GM04504 (cell line): ENCODE measurements at places on chromosomes 6 and 20.
A peak's percentile ranks its signal among the peaks of the same experiment; 100 is the strongest.

- no peak for DNase-seq
Observed at GRCh38 chr6:16527691-16528090, 233.6 kb downstream of the ATXN1 start.

DNA sequence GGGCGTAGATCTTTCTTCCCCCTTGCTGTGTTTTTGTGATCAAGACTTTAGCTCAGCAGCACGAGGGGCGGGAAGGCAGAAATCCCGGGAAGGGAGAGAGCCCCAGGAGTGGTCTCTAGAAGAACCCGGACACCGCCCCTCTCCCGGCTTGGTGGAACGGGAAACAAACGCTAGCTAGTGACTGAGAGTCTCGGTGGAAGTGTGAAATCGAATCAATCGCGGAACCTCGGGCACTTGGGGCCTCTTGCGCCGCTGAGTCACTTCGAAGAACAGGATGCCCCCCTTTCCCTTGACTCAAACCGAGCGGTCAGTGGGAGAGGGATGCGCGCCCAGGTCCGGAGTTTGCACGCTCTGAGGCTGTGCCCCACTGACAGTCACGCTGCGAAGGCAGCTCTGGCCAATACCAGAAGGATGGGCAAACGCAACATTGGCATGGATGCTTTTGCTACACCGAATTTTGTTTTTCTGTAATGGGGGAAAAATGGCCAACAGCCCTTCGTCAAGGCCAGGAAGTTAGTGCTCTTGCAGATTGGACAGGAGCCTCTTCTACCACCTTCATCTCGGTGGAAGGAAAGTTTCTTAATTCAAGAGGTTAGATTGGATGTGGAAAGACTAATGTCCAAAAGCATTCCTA lies 1.6 kb upstream of the OLIG3 start:
- DNase-seq, result no peak

DNA sequence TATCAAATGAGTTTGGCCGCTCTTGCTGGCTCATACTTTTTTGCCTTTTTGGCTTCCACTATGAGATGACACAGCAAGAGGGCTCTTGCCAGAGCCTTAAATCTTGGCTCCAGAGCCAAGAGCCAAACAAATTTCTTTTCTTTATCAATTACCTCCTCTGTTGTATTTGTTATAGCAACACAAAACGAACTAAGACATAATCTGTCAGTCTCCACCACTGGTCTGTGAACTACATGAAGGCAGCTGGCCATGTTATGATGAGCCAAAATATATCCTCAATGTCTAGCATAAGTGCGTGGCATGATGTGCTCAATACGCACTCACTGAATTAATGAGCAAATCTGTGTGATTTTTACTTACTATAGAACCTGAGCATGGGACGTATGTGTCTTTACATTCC lies 220.0 kb upstream of the ZNF217 start:
- no peak for DNase-seq

DNA sequence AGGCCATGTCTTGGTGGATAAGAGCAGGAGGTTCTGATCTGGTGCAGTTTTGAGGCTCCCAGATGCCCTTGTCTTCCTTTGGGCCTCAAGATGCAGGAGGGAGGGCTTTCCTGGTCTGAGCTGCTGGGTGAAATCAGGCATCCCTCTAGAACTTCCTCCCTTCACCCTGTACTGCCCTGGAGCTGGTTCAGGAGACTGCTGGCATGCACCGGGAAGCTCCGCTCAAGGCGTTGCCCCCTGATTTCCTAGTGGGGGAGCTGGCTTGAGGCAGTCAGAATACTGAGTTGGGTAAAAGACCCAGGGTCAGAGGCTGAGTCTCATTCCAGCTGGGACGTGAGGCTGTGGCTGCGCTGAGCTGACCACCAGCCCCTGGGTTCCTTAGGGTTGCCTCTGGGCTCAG lies 12.0 kb downstream of the PHACTR3 start:
- no peak for DNase-seq

DNA sequence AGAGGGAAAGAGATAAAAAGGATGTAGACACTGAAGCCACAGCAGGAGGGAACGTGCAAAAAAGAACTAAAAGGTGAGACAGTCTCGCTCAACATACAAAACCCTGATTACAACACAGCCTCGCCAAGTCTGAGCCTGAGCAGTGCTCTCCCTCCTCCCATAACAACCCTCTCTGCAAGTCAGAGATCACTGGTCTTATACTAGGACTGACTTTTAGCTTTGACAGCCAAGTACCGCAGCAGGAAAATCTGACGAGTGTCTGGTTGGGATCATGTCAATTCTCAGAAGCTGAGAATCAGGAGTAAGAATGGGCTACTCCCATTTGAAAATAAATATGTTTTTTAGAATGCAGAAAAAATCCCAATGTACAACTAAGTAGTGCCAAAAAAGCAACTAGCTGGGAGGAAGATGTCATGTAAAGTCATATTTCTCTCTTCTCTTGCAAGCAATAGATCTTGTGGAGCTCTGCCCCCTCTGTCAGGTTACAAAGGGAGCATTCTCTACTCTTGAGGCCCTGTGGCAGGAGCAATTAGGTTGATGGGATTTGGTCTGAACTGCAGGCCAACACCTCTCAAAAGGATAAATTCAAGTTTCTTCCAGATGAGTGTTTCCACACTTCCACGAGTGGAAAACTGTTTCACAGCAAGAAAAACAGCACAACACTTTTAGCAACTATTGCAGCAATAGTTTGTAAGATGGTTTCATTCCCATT lies 118.9 kb upstream of the COL21A1 start:
- no peak for DNase-seq

DNA sequence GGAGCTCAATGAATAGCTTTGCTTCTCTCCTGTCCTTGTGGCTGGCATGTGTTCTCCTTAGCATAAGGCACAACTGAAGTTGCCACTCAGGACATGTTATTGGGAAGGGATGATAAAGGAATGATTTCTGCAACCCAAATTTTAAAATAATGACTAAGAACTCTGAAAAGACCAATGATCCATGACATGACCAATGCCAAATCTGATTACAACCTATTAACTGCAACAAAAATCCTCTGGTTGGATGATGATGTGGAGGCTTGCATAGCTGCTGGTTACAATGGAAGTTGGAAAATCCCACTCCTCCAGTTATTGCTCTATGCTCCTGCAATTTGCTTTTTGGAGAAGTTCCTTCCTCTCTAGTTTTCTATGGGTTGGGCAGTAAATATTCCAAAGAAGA lies 63.4 kb upstream of the FBXL4 start:
- no peak for DNase-seq

DNA sequence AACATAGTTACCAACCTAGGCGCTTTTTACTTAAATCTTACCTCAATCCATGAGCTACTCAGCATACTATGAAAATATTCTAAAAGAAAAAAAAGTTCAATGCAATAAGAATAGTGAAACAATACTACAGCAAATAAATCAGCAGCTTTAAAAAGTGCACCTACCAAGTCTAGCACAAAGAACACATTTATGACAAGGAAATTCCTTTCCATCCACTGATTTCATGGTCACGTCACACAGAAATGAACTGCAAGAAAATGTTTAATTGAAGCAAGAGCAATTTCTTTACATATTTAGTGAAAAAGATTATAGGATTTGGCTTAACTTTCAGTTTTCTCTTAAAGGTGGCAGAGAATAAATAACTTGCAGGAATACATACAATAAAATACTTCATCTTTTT lies 36.2 kb downstream of the IBTK start:
- no peak for DNase-seq

DNA sequence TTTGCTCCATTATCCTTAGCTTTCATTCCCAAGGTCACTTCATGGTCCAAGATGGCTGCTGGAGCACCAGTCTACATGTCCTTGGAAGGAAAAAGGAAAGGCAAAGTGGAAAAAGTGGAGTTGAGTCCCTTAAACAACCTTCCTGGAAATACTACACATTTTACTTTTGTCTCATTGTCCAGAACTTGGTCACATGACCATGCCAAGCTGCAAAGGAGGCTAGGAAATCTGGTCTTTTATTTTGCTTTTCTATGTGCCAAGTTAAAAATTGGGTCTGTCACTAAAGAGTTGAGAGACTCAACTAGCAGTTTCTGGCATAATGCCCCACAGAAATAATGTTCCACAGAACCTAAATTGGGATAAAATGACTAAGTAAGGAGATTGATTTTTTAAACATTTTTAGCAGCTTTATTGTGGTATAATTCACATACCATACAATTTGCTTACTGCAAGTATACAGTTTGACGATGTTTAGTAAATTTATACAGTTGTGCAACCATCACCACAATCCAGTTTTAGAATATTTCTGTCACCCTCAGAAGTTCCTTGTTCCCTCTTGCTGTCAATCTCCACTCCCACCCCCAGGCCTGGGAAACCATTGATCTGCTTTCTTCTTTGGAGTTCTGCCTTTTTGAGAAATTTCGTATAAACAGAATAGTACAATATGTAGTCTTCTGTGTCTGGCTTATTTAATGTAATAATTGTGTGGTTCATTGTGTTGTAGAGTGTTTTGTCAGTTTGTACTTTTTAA lies 5.6 kb upstream of the CHD6 start:
- no peak for DNase-seq

GRCh38 chr20:40134176-40134575 lies 554.9 kb downstream of the MAFB start:
- no peak for DNase-seq

- DNase-seq, result no peak
Observed at GRCh38 chr20:36126836-36127527, 27.6 kb upstream of the EPB41L1 start.

- no peak for DNase-seq
Observed at GRCh38 chr20:6811262-6812035, 44.0 kb downstream of the BMP2 start.

GRCh38 chr6:152598901-152599537 lies 38.1 kb downstream of the SYNE1 start:
- DNase-seq, result no peak

DNA sequence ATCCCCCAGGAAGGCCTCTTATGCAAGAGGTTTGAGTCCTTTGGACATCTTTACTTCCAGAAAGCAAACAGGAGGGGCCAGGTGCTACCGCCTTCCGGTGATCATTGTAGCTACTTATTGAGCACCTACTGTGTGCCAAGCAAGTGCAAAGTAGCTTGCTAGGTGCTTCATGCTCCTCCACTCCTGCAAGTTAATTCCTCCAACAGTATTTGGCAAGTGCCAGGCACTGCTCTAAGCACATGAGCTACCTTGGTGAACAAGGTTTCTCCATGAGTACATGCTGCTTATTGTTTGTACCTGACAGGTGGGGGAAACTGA lies 2.3 kb downstream of the CPNE5 start:
- DNase-seq, result no peak

GRCh38 chr20:11716239-11716944 lies 201.3 kb upstream of the BTBD3 start:
- DNase-seq, result peak; percentile 76

- peak; percentile 92 for DNase-seq
Observed at GRCh38 chr6:112044856-112045255, 9.0 kb upstream of the CCN6 start.

- DNase-seq, result no peak
Observed at GRCh38 chr6:169367507-169367906, 113.9 kb upstream of the THBS2 start.

DNA sequence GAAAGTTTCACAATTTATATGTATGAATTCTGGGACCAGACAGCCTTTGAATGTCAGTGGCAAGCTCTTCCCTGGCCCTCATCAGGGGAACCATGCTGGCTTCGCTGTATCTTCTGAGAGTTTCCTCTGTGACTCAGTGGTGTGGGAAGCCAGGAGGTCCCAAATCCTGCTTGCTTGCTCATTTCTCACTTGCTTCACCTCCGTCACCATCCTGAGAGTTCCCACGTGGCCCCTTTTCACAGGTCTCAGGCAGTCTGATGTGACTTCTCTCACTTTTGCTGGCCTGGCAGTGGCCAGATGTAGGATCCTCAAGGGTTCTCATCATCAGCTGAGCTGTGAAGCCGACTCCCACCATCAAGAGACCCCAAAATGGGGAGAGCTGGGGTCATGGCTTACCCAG lies 28.4 kb upstream of the RIN2 start:
- no peak for DNase-seq

DNA sequence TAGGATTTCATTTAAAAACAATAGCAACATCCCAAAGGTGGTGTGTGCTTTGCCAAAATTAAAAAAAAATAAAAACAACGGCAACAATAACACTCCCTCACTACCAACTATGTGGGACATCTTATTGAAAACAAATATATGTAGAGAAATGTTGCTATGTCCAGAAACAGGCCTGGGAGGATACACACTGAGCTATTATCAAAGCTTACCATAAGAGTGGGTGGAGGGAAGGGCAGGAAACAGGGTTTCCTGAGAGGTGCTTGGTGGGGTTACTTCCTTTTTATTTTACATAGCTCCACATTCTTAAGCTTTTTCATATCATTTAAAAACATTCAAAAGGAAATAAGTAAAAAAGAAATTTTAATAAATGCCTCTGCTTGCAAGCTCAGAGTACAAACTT lies 150.0 kb upstream of the RIPOR2 start:
- no peak for DNase-seq
